ENCODE measurements at places on chromosomes 13 and 19.

DNA sequence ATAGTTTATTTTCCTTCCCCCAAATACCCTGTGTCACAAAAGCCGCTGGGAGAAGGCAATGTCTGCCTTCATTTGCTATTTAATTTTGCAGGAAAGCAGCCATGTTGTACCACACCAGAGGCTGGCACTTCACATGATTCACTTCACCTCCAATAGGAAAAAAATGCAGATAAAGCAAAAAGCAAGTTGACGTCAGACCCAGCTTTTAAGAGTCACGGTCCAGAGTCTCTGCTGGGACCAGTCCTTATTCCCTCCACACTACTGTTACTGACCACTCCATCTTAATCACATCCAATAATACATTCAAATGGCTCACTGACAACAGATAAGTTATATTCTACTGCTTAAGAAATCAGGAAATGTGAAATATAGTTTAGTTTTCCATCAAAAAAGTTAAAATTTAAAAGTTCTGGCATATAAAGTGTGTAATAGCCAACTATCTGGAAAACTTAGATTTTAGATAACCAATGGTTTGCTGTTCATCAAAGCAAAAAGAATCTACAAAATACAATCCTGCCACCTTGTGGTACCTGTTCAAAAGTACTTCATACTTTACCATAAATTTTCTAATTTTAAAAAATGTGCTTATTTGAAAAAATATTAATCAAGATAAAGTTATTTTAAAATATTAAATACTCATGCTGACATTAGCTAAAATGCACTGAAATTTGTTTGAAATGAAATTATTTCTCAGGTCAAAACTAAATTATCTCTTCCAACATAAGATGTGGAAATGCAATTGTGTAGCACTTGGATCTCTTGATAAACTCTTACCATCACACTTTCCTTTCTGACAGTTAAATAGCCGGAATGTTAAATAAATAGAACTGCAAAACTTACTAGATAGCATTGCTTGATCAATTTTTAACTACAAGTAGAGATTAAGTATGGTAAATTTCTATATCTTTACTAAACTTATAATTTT, 97.3 kb downstream of the SERP2 start:
- DNase-seq, result no peak

GRCh38 chr13:104944176-104944575, 1591.3 kb downstream of the EFNB2 start:
- DNase-seq, result no peak

- DNase-seq, result no peak
Observed at GRCh38 chr13:91660076-91660415, 261.6 kb downstream of the GPC5 start.

GRCh38 chr19:51027126-51027806, 850 bp upstream of the KLK11 start:
- DNase-seq, result no peak

GRCh38 chr13:21595546-21595822, 8.5 kb downstream of the MICU2 start:
- DNase-seq, result no peak

GRCh38 chr13:103101901-103102300, 35.7 kb upstream of the SLC10A2 start:
- no peak for DNase-seq

DNA sequence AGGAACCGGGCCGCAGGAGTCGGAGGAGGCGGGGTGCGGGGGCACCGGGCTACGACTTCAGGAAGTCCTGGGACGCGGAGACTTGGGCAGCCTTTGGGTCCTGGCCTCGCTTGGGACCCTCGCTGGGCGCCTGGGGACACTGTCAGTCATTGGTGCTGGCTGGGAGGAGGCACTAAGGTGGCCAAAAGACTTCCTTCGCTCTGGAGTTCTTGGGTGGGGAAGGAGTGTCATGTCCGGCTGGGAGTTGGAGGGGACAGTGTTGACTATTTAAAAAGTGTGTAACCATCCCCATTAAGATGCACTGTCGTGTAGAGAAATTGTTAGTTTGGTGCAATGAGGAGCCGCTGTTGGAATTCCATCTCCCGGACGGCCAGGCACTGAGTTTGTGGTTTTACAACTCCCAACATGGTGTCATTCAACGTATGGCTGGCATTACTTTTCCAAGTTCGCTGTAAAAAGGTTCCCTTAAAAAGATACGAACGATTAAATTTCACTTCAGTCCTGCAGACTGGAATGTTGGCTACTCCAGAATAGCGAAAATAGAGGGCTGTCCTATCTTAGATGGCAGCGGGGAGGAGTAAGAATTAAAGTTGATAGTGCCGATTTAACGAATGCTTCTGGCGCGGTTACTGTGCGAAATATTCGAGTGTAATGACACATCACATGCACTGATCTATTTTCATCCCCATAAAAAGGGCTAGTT, 776 bp downstream of the DNAJC3 start:
- no peak for DNase-seq

GRCh38 chr13:64877176-64877575, 2353.0 kb downstream of the PCDH9 start:
- no peak for DNase-seq

GRCh38 chr19:12346896-12347295, 13.5 kb upstream of the ZNF563 start:
- DNase-seq, result no peak

GRCh38 chr13:51832471-51833152, 12.4 kb downstream of the TMEM272 start:
- DNase-seq, result no peak

DNA sequence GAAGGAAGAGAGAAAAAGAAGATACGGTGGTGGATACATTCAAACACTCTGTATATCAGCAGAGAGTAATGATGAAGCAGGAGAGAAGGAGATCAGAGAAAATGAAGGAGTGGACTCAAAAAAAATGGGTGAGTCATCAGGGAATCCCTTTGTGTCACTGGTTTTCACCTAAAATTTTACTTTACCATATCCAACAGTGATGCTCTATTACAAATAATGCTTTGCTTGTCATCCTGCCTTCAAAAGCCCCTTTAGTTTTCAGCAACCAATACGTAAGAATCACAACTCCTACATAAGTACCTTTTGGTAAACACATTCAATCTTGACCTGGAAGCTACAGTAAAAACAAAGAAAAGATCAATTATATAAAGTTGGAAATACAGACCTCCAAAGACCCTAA, 88.8 kb downstream of the ENOX1 start:
- DNase-seq, result no peak

GRCh38 chr19:1168572-1169410, 5.3 kb downstream of the SBNO2 start:
- no peak for DNase-seq

- DNase-seq, result no peak
Observed at GRCh38 chr19:17944301-17944700, 11.5 kb downstream of the CCDC124 start.
